Activated CD4-positive, alpha-beta T cell treated with anti-CD3 and anti-CD28 coated beads, Interleukin-2, amount 10 ng/mL, durations not matched to agents 24 days and 14 days (primary cell): ENCODE measurements at places on chromosomes 13 and 19. TPM values are rescaled to one million over a fixed set of nuclear protein-coding genes. Genes with fewer than 3 reads are reported as not detected.

The MAMSTR gene
- 1.2 and 1.4 TPM in 2 replicates for total RNA-seq

The LAIR2 gene
- 34.2 and 35.0 TPM in 2 replicates for total RNA-seq

The GPATCH1 gene
- 11.7 and 12.9 TPM in 2 replicates for total RNA-seq

The ALOX5AP gene
- total RNA-seq = 33.3 and 33.4 TPM in 2 replicates

The LRG1 gene
- 0.24 and 0.40 TPM in 2 replicates for total RNA-seq

The FBXO17 gene
- total RNA-seq = not detected in 2 replicates

The PRDX2 gene
- 277 and 294 TPM in 2 replicates for total RNA-seq

The MEIOSIN gene
- total RNA-seq = not detected in 2 replicates

The CYP4F3 gene
- total RNA-seq = 0.09 TPM in 1 of 2 replicates, not detected in the other

The FGF22 gene
- total RNA-seq = not detected in 2 replicates

The ZNF582 gene
- total RNA-seq = 1.0 and 2.1 TPM in 2 replicates
